ENCODE measurements at places on chromosomes 16 and 17.

DNA sequence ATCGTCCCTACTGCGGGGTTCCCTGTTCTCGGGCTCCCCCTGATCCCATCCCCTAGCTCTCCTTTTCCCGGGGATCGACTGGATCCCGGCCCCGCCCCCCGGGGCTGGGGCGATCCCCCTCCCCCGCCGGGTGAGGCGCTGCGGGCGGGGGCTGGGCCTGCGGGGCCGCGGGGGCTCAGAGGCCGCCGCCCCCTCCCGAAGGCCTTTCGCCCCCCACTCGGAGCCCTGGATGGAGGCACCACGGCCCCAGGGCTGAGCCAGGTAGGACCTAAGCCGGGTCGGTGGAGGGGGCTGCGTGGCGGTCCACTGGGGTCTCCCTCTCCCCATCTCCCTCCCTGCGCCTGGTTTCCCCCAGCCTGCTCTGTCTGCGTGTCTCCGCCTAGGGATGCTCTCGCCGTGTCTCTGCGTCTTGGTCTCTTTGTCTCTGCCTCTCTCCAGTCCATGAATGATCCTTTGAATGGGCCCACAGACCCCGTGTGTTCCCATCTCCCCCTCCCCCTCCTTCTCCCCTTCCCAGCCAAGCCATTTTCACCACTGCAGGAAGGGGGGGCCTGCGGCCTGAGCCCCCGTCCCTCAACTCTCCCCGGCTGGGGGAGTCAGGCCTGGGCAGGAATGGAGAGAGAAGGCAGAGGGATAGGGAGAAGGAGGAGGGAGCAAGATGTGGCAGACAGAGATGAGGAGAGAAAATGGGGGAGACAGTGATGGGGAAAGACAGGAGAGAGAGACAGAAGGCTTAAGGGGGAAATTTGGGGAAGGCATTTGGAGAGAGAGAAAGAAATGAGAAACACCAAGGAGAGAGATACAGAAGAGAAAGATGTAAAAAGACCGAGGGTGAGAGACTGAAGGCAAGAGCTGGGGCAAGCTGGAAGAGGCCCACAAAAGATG is 1.7 kb upstream of the TMEM256 start:
- DNase-seq: no peak

- no peak for DNase-seq
Observed at GRCh38 chr17:74272731-74273201, 1.3 kb upstream of the DNAI2 start.

GRCh38 chr16:69672315-69672997 is 53.9 kb downstream of the NQO1 start:
- DNase-seq: no peak

- peak; percentile 47 for DNase-seq
Observed at GRCh38 chr16:5678371-5678770, 580.8 kb upstream of the EEF2KMT start.

DNA sequence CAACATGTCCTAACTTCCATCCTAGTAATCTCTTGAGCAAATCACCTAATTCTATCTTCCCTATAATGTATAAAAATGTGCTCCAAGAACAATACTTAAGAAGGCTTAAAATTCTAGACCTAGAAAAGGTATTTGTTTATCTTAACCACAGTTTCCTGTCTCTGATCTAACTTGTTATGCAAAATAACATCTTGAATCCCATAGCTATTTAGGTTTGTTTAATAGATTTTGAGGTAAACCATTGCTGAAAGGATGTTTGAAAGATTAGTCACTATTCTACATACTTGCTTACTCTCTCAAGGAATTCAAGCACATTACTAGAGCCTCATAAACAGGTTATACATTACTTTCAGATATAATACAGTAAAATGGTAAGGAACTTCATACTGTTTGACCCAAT is 13.0 kb downstream of the CA10 start:
- DNase-seq: no peak

DNA sequence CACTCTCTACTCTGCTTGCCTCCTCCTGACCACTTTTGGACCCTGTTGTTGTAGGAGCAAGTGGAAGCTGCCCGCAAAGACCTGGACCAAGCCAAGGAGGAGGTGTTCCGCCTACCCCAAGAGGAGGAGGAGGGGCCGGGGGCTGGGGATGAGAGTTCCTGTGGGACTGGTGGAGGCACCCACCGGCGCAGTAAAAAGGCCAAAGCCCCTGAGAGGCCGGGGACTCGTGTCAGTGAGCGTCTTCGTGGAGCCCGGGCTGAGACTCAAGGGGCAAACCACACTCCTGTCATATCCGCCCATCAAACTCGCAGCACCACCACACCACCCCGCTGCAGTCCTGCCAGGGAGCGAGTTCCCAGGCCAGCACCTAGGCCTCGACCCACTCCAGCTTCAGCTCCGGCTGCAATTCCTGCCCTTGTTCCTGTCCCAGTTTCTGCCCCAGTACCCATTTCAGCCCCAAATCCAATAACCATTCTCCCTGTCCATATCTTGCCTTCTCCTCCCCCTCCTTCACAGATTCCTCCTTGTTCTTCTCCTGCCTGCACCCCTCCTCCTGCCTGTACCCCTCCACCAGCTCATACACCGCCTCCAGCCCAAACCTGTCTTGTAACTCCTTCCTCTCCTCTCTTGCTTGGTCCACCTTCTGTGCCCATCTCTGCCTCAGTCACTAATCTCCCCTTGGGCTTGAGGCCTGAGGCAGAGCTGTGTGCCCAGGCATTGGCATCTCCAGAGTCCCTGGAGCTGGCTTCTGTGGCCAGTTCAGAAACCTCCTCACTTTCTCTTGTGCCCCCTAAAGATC is 11.0 kb upstream of the PHKG2 start:
- no peak for DNase-seq

DNA sequence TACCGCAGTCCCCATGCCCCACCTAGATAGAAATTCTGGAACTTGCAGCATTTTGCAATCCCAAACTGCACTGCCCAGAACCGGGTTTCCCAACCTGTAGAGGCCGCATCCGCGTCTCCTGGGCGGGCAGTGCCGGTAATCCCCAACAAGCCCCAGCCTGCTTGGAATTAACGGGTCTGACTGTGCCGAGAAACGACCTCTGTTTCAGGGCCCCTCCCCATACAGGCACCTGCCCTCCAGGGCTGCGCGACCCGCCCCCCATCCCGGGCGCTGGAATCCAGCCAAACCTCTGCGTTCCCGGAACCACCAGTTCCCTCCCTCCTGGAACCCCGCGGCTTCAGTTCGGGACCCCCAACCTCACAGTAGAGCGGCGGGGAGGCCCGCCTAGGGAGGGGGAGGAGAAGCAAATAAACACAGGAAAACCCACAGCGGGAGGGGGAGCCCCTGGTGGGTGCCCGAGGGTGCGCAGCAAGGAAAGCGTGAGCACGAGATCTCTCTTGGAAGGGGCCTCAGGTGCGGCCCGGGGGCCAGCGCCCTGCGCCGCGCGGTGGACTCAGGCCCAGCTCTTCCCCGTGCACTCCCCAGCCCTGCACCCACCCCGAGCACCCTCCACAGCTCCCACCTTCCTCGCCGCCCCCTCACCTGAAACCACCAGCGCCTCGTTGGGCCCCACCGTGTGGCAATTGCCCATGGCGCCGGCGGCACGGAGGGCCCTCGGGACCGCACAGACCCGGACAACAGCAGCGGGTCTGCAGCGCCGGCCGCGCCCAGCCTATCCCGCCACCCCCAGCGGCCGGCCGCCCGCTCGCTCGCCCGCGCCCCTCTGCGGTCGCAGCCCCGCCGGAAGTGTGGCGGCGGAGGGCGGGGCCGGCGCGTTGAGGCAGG is at the start of gene FLOT2:
Gene FLOT2 (minus strand): TSS at position 850 of the 885 bp plus-strand sequence. CDS start 159 bp downstream, at position 691.
- peak; percentile 60 for DNase-seq

DNA sequence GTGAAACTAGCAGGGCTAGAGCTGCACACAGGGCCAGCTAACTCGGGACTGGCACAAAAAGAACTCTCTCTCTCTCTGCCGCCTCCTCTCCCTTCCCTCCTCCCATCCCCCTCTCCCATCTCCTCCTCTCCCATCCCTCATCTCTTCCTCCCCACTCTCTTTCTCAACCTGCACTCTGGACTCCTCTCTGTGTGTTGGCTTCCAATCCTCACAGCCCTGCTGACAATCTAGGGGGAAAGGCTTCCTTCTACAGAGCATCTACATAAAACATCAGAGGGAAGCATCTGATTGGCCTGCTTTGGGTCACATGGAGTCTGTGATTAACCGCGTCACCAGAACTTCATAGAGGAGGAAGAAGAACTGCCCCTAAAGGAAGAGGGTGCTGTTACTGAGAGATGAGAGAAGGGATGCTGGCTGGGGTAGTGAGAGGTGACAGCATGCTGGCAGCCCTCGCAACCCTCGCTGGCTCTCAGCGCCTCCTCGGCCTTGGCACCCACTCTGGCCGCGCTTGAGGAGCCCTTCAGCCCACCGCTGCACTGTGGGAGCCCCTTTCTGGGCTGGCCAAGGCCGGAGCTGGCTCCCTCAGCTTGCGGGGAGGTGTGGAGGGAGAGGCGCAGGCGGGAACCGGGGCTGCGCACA is 12.8 kb upstream of the ZFP90 start:
- no peak for DNase-seq

DNA sequence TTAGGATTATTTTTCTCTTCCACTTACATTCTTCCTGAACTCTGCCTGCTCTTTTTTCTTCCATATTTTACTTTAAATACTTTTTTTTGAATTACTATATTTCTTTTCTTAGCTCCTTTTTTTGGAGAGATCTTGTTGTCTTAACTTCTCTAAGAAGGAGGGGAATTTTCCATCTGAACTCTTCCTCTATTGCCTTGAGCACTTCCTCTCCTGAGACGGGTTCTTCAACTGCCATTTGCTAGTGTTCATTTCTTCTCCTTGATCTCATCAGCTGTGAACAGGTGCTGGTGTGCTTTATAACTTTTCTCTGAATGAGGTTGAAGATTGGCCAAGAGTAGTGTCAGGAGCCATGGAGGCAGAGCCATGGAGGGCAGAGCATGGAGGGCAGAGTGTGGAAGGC is 15.1 kb upstream of the CD300LD start:
- DNase-seq: no peak

- no peak for DNase-seq
Observed at GRCh38 chr16:26644912-26645543, 421.7 kb upstream of the C16orf82 start.

- no peak for DNase-seq
Observed at GRCh38 chr17:41629826-41630670, 5.7 kb upstream of the KRT17 start.

DNA sequence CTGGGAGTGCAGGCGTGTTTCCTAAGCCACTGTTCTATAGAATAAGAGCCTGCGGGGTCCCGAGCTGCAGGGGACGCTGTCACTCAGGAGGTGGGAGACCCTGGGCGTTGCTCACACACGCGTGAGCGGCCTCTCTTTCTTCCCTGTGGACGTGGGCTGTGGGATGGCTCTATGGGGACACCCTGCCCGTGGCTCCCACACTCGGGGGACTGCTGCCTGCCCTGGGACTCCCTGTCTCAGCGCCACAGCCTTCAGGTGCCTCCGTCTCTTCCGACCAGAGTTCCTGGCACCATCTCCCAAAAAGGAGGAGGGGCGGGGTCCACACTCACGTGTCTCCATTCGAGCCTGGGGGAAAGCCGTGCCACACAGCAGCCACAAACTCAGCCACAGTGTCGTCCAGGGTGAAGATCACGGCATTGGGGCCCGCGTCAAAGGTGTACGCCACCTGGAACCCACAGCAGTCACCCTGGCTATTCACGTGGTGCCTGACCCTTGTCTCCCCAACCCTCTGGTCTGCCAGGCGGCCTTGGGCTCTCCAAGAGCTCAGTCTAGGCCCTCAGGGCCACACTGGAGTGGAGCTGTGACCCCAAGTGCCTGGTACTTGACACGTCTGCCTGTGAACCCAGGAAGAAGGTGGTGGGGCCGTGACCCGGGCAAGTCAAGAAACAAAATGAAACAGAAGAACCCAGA is 3.7 kb upstream of the CYBA start:
- DNase-seq: no peak

GRCh38 chr16:23060458-23061320 is 88.6 kb downstream of the USP31 start:
- peak; percentile 69 for DNase-seq

GRCh38 chr17:82675476-82676245 is 22.8 kb downstream of the RAB40B start:
- DNase-seq: no peak

- no peak for DNase-seq
Observed at GRCh38 chr16:3950343-3951193, 70.1 kb upstream of the CREBBP start.

DNA sequence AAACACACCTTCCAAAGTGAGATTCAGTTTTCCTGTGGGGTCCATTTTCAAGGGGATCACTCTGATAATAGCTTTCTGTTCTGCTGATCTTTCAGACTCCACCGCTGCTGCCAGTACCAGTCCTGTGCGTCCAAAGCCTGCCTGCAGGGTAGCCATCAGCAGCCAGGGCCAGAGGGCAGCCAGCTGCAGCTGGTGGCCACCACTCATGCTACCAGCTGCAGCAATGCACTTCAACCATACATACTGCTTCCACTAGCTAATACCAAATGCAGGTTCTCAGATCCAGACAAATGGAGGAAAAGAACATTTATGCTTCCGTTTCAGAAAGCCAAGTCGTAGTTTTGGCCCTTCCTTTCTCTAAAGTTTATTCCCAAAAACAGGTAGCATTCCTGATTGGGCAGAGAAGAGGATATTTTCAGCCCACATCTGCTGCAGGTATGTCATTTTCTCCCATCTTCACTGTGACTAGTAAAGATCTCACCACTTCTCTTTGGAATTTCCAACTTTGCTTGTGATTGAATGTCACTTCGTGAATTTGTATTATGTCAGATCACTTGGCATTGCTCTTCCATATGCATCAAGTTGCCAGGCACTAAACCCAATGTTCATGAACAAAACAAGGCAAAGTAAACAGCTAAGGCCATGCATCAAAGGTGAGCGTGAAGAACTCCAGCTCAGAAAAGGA is 1.8 kb downstream of the RNF43 start:
- peak; percentile 22 for DNase-seq

GRCh38 chr17:8965394-8966168 is at the start of gene PIK3R5:
PIK3R5 (minus strand) TSS chr17:8965707; CDS start chr17:8911494, 54,213 bp downstream.
- peak; percentile 67 for DNase-seq

DNA sequence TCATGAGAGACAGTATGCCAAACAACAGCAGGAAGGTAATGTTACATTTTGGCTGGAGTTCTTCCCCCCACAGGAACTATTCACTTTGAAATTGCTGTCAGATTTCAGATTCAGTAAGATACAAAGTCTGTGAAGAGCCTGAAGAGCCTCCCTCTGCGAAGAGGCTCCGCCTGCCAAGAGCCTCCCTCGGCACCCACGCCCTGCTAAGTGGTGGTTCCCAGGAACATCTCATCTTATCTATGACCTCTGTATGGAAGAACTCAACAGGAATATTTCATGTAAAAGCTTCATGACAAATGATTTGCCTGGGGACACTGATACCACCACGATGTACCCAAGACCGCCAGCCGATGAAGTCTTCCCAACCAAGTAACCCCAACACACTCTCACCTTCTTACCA is 3.2 kb downstream of the ZC3H7A start:
- no peak for DNase-seq

DNA sequence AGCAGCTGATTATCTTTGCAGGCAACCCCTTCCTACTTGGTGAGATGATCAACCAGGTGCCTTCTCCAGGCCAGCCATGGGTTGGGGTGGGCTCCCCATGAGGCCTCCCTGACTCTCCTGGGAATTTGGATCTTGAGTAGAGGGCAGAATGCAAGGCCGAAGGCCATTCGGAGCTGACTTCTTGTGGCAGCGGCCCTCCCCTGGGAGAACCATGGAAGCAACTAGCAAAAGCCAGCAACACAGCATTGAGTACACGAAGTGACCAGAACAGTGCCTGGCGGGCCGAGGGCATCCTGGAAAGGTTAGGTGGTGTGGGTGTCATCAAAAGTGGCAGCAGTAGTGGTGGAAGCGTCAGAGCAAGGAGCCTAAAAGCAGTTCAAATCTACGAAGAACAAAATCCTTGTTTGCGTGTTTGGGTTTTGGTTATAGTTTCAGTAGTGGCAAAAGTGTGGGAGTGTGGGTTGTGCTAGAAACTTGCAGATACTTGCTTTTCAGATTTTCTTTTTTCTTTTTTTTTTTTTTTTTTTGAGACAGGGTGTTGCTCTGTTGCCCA is 2.0 kb upstream of the ALDH3A1 start:
- no peak for DNase-seq
